ENCODE measurements at places on chromosomes 5 and 9.

DNA sequence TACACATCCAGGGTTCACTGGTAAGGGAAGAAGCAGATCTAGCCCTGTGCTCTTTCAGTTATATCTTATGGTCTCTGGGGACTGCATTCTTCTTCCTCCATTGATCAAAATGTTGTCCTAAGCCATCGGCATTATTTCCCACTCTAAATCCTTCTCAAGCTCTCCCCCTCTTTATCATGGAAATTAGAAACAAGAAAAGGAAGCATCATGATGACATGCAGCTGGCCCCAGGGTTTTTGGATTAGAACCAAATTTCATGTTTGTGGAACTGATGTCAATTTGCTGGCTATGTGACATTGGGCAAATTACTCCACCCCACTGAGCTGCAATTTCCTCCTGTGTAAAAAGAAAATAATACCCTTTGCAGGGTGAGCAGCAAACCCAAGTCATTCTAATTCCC, 39.5 kb downstream of the MFAP3 start:
- no peak for DNase-seq

DNA sequence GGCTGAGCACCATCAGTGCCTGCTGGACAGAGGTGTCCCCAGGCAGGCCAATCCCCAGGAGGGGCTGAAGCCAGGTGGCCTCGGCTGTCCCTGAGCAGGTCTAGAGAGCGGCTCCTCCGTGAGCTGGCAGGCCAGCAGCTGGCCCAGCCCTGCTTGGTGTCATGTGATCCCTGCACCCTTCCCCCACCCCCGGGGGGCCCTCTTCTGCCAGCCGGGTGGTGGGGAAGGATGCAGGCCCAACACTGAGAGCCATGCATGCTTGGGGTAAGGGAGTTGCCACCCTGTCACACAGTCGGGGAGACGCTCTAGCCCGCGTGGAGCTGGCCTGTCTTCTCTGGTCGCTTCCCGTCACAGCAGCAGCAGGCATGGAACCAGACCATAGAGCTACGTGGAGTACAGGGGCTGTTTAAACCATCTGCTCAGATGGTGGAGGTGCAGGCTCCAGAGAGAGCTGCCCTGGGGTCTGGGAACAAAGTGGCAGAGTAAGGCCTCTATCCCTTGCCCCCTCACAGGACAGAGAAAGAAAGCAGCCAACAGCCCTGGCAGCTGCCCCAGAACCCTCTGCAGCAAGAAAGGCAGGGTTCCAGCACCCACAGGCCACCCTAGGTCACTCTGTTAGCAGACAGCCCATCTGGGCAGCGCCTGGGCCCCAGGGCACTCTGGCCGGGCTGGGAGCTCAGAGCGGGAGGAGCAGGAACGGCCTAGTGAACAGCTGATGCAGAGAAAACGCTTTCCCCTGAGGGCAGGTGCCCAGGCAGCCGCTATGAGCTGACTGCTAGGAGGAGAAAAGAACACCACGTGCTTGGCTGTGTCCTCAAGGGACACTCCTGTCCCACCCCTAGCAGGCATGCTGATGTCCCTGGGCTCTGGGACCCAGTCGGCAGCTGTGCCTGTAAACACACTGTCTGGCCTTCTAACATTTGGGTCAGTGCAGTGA, 6.8 kb downstream of the RALGDS start:
- DNase-seq: no peak

GRCh38 chr9:79664375-79664831, 92.6 kb downstream of the TLE4 start:
- no peak for DNase-seq

DNA sequence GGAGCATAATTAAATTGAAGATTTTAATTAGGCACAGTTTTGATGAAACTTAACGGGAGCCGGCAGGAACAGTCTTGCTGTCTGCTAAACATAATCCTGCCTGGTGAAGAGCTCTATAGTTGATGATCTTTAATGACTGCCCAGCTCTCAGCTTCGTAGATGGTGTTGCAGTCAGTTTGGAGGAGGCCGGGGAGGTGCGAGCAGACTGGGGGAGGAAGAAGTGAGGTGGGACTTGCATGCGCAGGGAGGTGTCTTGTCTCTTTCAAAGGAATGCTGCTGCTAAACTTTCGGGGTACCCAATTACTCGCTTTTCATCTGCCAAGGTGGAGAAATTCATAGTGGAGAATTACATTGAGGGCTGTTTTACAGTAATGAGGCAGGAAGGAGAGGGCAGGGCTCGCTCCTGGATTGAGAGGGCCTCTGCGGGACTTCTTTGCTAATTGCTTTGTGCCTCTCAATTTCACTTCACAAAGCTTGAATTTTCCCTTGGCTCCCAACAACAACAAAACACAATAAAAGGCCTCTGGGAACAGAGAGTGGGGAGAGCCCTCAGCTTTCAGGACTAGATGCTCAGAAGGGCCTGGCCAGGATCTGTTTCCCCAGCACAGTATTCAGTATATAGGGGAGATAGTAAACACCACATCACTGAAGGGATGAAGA, 257.9 kb upstream of the ADRA1B start:
- no peak for DNase-seq

GRCh38 chr5:80805038-80805437, 150.3 kb upstream of the DHFR start:
- no peak for DNase-seq

DNA sequence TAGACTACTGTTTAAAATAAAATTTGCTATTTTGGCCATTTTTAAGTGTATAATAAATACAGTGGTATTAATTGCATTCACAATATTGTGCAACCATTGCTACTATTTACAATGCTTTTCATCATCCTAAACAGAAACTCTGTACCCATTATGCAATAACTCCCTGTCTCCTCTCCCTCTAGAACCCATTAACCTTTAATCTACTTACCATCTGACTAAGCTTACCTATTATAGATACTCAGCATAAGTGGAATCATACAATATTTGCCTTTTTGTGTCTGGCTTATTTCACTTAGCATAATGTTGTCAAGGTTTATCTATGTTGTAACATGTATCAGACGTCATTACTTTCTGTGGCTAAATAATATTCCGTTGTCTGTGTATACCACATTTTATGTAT, 25.9 kb downstream of the CD14 start:
- DNase-seq: no peak

DNA sequence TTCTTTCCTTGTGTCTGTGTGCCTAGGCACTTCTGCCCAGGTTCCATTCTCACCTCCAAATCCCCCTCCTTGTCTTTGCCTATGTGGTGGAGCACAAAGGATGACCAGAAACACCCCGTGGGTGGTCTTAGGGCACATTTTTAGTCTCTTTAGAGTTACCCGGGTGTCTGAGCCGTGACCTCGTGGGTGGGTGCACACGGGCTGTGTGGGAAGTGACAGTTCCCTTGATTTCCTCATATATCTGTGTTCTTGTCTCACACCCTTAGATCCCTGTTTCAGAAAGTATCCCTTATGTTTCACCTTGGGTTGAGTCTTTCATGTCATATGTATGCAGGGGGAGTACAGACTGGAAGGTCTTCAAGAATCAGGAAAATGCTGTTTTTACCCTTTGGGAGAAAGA, 13.4 kb upstream of the SMIM32 start:
- no peak for DNase-seq

DNA sequence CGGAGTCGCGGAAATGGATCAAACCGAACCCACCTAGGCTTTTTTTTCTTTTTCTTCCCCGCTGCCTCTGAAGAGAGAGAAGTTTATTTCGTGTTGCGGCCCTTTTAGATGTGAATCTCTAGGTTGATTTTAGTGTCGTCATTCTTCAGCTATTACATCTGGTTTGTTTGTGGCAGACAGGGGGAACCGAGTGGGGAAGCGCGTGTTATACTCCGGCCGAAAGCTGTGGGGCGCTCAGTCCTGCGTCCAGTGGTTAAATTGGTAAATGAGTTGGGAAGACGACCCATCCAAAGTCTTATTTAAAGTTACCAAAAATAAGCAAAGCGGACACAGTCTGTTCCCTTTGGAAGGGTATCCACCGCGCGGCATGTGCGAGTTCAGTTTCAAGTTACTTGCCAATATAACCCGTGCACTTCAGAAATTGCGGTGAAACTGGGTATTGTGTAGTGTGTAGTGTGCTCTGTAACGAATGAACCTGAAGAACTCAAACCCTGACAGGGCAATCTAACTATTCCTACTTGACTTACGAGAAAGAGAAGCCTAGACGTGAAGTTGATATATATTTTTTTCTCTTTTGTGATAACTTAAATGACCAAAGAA, 1.3 kb downstream of the MAN2A1 start:
- peak; percentile 12 for DNase-seq

GRCh38 chr5:95646569-95647431, at the start of gene RFESD:
TSS of gene RFESD (plus strand) at chr5:95646777. CDS start at chr5:95652272, 5,495 bp downstream.
- DNase-seq: peak; percentile 83

GRCh38 chr9:2300325-2300724, 285.2 kb downstream of the SMARCA2 start:
- no peak for DNase-seq

DNA sequence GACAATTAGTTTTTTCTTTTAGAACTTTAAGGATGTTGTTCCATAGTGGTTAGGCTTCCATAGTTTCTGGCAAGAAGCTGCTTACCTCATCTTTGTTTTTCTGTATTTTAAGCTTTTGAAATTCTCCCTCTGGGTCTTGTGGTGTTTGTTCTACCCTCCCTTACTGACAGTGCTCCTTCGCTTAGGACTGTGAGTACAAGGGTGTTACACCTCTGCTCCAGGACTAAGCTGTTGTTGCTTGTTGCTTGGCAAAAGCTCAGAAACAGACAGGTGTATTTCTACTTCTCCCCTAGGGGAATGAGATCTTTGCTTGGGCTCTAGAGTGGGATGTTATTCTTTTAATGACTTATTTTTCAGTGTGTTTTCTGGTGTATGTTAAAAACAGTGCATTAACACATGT, 225.2 kb downstream of the WDR70 start:
- no peak for DNase-seq

- no peak for DNase-seq
Measured at GRCh38 chr5:34740389-34740806, 84.3 kb downstream of the RAI14 start.

- DNase-seq: no peak
Measured at GRCh38 chr5:54411176-54411575, 44.3 kb upstream of the HSPB3 start.

DNA sequence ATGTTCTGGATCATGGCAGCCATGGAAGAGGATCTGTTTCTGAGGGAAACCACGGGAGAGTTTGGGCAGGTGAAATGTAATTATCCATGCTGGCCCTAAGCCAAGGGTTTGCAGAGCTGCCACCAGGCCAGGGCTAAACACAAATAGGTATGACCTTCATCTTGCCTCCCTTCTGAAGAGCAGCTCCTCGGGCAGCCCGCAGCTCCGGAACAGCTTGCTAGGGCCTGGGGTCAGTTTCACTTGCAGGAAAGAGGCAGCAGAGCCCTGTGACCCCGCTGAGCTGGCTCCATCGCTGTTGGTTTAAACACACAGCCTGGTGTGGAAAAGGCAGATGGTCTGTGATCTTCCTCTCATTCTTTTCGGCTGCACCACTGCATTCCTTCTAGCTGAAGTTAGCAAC, 141.4 kb downstream of the TMEM38B start:
- no peak for DNase-seq

DNA sequence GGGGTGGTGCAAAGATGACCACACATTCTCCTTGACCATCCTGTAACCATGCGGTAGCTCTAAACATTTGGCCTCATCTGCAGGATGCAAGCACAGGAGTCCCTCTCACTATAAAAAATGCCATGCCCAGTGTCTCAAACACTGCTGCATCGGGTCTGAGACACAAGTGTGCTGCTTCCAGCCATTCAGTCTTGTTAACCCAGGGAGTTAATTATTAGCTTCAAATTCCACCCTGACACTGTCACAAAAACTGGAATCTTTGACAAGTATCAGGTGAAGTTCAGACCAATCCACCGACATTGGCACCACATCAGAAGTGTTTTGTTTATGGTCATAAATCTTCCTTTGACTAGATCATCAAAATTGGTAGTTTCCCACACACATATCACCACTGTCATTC, 119.1 kb upstream of the RASEF start:
- DNase-seq: no peak

DNA sequence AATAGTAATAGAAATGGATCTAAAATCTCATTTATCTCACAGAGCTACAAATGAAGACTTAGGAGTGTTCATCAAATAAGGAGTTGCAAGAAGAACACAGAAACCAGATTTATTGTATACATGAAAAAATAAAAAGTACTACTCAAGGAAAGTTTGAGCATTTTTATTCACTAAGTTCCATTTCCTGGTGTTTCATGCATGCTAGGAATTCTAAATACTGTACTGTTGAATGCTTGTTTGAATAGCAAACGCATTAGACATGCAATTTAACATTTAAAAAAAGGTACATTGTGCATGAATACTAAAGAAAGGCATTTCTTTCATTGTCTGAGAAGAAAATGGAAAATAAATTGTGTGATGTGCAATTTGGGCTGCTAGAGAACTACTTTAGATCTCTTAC, 52.1 kb downstream of the C6 start:
- DNase-seq: no peak

- DNase-seq: no peak
Measured at GRCh38 chr5:149521739-149522685, 29.2 kb downstream of the CSNK1A1 start.
